ENCODE measurements at places on chromosomes 6 and 20.

GRCh38 chr6:105120570-105120969, 59.2 kb downstream of the POPDC3 start:
- no peak for DNase-seq

- DNase-seq, result no peak
Measured at GRCh38 chr6:130575971-130576370, 210.2 kb downstream of the TMEM200A start.

- DNase-seq, result no peak
Measured at GRCh38 chr6:168127384-168127868, 48.4 kb upstream of the FRMD1 start.

DNA sequence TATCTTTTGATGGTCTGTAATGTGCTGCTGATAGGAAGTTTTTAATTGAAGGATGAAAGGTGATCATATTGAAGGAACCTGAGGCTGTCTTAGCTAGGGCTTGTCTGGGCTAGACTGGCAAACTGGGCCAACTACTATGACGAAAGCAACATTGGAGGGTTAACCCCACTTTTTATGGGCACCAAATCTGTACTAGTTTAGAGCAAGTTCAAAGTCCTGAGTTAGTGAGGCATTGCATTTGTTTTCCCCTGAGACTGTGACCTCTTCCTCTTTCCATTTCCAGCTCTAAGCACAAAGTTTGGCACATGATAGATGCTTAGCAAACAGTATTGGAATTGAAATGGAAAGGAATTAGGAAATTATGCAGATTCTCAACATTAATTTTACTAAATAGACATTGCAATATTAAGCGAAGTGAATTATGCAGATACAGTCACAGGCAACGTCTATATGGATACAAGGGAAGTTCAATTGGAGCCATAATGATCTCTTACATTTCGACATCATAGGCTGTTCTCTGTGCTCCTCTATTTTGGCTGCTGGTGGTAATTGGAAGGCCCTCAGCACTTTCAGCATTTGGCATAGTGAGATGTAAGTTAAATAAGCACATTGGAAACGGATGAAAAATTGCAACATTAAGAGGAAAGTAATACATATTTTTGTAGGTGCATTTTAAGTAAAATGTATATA, 22.2 kb downstream of the CEP57L1 start:
- no peak for DNase-seq

GRCh38 chr6:18265787-18266522, 1.6 kb upstream of the DEK start:
- no peak for DNase-seq

- no peak for DNase-seq
Measured at GRCh38 chr6:11621119-11621518, 83.6 kb downstream of the TMEM170B start.

DNA sequence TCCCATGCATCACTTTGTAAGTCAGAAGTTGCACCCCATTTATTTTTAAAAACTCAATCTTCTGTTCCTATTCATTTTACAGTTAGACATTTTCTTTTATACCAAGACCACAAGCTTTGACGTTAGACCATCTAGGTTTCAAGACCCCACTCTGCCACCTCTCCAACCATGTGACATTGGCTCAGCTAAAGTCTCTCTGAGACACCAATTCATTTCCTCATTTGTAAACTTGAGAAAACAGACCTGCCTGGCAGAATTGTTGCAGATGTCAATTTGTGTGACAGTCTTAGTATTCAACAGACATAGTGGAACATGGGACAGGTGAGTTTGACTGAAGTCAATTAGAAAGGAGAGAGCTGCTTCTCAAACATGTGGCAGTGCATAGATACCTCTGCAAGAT, 55.6 kb upstream of the CSE1L start:
- DNase-seq, result no peak

DNA sequence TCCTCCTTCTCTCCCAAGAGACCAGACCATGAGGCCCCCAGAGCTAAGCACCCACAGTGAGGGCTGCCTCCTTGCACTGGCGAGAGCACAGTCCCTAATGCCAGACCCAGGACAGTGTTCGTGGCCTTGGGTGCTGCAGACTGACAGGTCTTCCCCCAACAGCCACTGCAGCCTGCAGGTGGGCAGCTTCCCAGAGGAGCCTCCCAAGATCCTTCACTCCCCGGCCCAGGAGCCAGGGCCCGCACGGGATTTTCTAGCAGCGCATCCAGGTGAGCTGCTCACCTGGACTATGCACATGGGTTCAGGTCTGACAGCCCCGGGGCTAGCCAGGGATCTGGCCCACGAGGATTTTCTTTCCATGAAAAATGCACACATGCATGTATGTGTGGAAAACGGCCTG, 41.7 kb downstream of the SUMO4 start:
- DNase-seq, result no peak

GRCh38 chr6:146253691-146254090, 224.8 kb downstream of the GRM1 start:
- DNase-seq, result no peak

- no peak for DNase-seq
Measured at GRCh38 chr6:148293181-148293995, 49.2 kb upstream of the SASH1 start.

DNA sequence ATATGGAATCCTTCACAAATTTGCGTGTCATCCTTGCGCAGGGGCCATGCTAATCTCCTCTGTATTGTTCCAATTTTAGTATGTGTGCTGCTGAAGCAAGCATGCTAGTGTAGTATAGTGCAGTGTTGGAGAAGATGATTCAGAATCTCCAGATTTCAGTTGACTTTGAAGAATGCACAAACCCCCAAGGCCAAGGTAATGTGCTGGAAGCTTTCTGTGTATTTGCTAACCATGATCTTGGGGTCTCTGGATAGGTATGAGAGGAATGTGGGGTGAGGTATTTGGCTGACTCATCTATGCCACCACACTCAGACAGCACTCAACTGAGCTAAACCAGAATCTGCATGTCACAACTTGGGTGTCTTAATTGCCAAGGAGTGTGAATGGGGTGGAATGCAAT, 42.6 kb upstream of the DEK start:
- DNase-seq, result no peak

DNA sequence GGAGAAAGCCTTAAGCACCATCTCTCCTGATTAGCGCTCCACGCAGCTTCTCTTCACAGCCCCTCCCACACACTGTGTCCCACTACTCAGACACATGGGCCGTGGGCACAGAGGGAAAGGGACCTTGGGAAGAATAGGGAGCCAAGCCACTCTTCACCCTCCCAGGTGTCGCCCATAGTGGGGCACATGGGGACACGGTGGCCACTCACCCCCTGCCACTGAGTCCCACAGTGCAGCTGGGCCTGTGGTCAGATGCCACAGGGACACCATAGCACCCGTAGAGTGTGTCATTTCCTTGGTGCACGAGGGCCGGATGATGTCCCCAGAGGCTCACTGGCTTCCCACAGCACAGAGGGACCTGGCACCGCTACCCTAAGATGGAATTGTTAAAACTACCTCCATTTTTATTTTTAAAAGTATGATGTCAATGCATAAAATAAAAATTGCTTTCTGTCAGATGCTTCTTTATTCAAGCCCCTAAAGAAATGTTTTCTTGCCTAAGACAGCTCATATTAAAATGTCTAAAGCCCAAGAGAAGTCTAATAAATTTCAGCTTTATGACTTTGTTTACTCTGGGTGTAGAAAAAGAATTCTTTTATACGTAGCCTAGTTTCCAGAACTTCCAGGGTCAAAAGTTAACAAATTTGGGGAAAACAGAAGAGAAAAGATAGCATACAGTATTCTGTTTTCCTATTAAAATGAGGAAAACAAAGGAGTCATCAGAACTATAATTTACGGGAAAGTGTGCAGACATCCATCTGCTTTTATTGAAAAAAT, 191.0 kb upstream of the SNX9 start:
- no peak for DNase-seq

DNA sequence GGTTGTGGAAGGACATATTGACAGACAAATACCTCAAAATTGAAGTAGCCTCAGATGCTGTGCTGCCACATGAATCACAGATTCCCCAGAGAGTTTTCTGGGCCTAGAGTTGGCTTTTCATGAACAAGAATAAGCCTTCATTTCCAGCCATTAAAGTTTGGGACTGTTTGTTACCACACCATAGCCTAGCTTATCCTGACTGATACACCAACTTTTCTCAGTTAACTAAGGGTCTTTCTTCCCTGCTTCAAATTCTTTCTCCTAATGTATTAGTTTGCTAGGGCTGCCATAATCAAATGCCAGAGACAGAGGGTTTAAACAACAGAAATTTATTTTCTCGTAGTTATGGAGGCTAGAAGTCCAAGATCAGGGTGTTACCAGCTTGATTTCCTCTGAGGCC, 237.4 kb upstream of the ZFP64 start:
- DNase-seq, result no peak

- no peak for DNase-seq
Measured at GRCh38 chr6:34970488-34970887, 81.4 kb downstream of the ANKS1A start.

DNA sequence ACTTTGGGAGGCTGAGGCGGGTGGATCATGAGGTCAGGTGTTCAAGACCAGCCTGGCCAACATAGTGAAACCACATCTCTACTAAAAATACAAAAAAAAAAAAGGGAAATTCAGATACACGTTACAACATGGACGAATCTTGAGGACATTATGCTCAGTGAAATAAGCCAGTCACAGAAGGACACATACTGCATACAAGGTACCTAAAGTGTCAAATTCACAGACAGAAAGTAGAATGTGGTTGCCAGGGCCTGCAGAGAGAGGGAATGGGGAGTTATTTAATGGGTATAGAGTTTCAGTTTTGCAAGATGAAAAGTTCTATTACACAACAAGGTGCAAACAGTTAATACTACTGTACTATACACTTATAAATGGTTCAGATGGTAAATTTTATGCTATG, 75.1 kb downstream of the SNX5 start:
- no peak for DNase-seq

GRCh38 chr6:1593286-1593957, 16.3 kb upstream of the FOXC1 start:
- no peak for DNase-seq

GRCh38 chr6:56694002-56694401, 51.3 kb upstream of the DST start:
- no peak for DNase-seq

GRCh38 chr20:63846128-63846771, 15.0 kb upstream of the ABHD16B start:
- no peak for DNase-seq

DNA sequence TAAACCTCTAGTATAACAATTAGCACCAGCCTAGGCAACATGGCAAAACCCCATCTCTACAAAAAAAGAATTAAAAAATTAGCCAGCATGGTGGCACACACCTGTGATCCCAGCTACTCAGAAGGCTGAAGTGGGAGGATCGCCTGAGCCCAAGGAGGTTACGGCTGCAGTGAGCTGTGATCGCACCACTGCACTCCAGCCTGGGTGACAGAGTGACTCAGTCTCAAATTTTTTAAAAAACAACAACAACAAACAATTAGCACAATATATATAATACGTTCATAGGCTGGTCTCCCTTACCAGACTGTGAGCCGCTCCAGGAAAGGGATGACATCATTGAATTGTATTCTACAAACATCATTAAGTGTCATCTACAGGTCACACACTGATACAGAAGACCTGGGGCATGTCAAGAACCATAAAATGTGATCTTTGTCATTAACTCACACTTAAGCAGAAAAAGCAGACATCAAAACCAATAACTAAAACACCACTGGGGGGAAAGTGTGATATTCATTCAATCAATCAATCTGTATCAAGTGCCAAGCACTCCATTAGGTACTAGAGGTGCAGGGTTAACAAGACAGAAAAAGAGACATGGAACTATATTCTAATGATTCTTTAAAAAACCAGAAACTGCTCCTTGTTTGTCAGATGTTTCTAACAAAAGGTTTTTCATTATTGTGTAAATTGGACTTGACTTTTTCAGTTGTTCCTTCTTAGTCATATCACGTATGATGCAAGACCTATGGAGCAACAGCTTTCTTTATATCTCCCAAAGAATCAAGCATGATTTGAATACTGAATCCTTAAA, 17.8 kb downstream of the MAP3K5 start:
- DNase-seq, result no peak

- DNase-seq, result no peak
Measured at GRCh38 chr6:30044630-30045029, 16.4 kb upstream of the POLR1H start.

DNA sequence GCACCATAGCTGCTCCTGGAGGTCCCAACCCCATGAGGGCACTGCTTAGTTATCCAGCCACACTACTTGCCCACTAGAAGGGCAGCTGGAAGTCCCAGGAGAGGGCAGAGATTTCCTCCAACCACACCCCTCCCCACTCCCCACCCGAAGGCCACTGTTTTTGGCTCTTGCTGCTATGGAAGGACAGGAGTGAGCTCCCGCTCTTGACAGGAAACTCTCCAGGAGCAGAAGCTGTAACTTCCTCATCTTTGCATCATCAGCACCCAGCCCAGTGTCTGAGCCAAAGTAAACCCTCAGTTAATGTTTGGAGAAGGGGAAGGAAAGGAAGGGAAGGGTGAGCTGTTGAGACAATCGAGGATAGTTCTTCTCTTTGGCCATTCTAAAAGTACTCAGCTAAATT, 120.7 kb downstream of the MTFR2 start:
- no peak for DNase-seq

- DNase-seq, result no peak
Measured at GRCh38 chr6:71414486-71414885, 125.9 kb downstream of the OGFRL1 start.

GRCh38 chr6:17280138-17280537, 1.0 kb upstream of the RBM24 start:
- no peak for DNase-seq

DNA sequence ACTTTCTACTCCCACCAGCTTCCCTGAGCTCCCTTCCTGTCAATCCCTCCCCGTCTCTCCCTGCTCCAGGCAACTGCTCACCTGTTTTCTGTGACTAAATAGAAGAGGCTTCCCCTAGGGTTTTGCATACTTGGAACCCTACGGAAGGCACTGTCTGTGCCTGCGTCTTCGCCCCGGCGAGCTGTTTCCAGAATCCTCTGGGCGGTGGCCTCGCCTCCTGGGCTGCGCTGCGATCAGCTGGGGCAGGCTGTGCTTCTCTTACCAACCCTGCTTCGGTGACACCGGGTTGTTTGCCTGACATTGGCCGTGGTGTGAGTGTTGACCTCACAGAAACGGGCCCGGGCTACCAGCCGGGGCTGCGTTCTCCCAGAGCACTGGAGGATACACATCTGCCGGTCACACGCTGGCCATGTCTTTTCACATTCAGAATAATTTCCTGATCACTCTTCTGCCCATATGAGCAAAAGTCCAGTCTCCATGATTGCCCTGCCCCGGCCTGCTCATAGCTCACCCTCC, 29.4 kb upstream of the CCR6 start:
- DNase-seq, result no peak

GRCh38 chr6:71496018-71496721, 207.6 kb downstream of the OGFRL1 start:
- no peak for DNase-seq

- no peak for DNase-seq
Measured at GRCh38 chr6:142918339-142919042, 26.5 kb downstream of the HIVEP2 start.

- no peak for DNase-seq
Measured at GRCh38 chr20:23587631-23588030, 18.1 kb downstream of the CST9 start.

DNA sequence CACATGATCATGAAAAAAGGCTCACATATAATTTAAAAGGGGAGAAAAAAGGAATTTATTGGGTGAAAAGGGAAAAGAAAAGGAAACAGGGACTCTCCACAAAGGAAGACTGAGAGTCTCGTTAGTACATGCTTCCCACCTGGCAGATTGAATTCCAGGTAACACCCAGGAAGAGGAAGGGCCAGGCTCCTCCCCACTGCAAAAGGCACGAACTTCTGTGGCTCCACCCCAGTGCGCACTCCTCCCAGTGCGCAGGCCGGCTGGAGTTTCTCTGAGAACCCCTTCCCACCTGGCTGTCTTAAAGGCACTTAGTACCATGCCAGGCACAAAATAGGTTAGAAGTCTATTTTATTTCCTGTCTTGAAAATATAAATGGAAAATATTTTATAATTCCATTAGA, 129.8 kb downstream of the COL12A1 start:
- no peak for DNase-seq
